ENCODE measurements at places on chromosomes 12 and 14.

DNA sequence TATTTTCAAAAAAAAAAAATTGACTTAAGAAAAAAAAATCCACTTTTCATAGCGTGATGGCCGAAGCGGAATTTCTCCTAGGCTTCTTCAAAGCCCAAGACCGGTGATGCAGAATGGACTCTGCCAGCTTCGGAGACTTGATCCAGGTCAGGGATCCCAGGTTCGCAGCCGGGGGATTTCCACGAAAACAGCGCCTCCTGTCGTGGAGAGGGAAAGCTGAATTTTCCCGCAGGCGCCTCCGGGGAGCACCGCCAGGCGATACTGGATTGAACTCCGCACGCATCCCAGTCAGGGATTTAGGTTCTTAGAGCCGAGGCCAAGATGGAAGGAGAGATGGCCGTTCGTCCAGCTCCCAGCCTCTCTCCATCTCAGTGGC is 2.1 kb downstream of the TTC6 start:
- no peak for DNase-seq

DNA sequence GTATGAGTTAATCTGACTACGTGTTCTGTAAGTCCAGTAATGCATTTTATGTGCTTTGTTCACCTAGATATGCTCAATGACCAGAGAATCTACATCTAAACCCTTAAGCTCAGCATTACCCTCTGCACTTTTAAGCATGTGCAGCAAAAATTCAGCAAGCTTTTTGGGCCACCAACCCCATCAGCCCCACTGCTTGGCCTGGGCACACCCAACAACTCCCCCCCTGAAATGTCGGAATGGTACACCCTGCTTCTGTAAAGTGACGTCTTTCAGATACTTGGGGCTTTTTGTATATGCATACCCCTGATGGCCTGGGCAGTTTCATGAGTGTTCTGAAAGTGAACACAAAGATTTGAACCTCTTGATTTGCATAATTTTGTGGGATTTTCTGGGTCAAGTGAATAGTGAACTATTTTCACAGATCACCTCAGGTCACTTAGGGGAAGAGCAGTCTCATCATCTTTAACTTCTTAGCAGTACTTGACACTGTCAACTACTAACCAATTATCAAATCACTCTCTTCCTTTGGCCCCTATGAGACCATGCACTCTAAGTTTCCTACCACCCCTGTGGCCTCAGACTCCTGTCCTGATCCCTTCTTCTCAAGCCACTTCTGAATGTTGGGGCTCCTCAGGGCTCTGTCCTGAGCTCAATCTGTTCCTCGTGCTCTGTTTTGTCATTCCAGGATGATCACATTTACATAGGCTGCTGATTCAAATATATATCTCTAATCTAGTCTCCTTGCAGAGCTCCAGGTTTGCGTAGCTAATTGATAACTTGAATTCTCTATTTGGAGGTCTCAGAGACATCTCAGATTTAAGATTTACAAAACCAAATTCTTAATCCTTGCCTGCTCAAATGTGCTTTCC is 36.3 kb upstream of the PPM1A start:
- no peak for DNase-seq

- no peak for DNase-seq
Observed at GRCh38 chr12:132218527-132218875, 74.2 kb downstream of the NOC4L start.

GRCh38 chr12:121159467-121160307 is 27.0 kb downstream of the P2RX7 start:
- no peak for DNase-seq

GRCh38 chr14:23539248-23540140 is 12.1 kb downstream of the ZFHX2 start:
- DNase-seq = no peak

GRCh38 chr12:105466901-105467598 is 136.6 kb downstream of the C12orf75 start:
- DNase-seq = no peak

DNA sequence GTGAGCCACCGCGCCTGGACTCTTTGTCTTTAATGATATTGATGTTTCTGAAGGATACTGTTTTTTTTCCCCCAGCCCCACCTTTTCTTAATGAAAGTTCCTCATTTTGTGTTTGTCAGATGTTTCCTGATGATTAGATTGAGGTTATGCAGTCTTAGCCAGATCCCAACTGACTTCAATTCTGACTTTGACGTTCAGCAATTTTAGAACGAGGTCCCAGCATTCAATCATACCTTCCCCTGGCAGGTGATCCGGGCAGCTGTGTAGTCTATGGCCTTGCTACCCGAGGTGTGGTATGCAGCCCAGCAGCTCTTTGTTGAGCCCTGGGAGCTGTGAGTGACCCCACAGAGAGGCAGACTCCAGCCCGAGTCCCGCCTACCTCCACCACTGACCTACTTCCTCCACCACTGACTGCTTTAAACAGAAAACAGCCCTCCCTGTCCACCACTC is 82.7 kb downstream of the LGMN start:
- DNase-seq = no peak

GRCh38 chr12:96007729-96008128 is 11.6 kb upstream of the HAL start:
- DNase-seq = no peak

DNA sequence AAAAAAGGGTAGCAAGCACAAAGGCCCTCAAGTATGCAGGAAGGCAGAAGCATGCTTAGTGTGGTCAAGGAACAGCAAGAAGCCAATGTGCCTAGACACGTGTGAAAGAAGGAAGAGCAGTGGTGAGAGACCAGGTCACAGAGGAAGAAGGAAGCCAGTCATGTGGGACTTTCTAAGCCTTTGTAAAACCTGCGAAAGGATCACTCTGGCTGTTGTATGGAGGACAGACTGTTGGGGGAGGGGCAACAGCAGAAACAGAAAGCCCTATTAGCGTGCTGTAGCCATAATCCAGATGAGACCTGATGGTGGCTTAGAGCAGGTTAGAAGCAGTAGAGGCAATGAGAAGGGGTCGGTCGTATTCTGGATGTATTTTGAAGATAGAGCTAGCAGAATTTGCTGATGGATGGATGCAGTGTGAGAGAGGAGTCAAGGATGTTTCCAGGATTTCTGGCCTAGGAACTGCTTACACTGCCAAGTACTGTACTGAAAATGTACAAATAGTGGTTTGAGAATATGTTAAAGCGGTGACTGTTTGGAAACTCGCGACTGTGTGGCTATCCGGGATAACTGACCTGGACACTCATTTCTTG is 5.7 kb upstream of the MLF2 start:
- no peak for DNase-seq

GRCh38 chr14:57981817-57982560 is 116.1 kb upstream of the SLC35F4 start:
- DNase-seq = no peak

- no peak for DNase-seq
Observed at GRCh38 chr12:42660968-42661937, 71.7 kb upstream of the PRICKLE1 start.

DNA sequence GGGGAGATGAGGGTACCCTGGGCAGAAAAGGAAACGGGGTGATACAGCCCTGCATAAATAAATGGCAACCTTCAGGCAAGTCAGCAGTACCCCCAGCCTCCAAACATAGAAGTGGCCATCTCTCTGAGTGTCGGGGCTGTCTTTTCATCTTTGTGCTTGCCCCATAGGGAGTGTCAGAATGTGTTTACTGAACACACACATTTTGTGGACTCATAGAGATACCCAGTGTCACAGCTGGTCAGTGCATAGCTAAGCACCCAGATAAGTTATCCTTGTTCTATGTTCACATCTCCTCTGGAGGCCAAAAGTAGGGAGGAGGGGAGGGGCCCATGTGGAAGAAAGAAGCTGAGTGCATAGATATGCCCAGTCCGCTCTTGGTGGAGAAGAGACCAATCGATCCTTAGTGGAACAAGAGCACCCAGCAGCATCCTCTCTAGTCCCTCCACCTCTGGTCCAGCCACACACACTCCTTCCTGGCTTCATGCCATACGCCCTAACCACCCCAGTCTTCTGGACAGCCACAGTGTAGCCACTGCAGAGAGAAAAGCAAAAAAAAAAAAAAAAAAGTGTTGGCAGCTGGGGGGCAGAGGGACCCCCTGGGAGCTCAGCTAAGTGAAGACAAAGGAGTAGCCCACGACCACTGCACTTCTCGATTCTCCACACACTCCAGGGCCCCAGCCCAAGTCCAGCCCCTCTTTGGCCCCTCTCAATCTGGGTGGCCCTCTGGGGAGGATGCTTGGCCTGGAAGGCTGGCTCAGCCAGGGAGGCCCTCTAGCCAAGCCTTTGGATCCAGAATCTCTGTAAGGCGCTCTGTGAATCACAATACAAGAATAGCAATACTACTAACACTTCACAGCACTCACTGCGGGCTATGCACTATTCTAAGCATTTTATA is 2.6 kb downstream of the ITGA7 start:
- DNase-seq = no peak

GRCh38 chr14:101395779-101396178 is 165.5 kb upstream of the DIO3 start:
- no peak for DNase-seq

- DNase-seq = no peak
Observed at GRCh38 chr12:112714166-112714710, 77.3 kb upstream of the RPH3A start.

- no peak for DNase-seq
Observed at GRCh38 chr14:104931771-104932675, 7.3 kb downstream of the PLD4 start.

DNA sequence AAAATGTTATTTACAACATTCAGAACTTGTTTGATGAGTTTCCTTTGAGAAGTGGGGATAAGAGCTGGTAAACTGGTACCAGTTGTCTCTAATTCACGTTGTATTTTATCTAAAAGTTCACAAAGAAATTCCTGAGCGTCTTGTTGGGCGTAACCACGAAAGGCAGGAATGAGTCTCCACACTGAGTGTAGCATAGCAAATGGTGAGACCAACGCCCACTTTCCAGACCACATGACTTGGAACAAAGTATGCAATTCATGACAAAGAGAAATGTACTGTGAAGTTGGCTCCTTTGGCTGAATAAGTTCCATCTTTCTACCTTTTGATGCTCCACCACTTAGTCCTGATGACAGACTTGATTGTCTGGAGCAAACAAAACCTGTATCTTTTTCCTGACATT is 18.4 kb downstream of the USP44 start:
- no peak for DNase-seq

DNA sequence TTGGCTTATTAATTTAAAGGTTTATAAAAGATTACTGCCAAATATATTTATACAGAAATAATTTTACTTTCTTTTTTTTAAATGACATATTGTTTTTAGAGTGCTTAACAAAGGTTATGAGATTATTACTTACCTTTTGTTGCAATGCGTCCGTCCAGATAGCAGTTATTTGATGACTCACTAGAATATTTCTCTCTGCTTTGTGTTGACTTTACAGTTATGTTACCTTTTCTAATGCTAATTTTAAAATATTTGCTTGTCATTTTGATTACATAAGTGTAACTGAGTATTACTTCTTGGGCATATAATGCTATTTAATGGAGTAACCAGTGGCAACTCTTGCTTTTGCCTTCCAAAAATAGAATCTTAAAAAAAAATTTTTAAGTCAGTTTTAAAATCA is 6.3 kb upstream of the PZP start:
- no peak for DNase-seq

- no peak for DNase-seq
Observed at GRCh38 chr12:79402606-79403005, 288.2 kb downstream of the PAWR start.

- DNase-seq = no peak
Observed at GRCh38 chr12:30796891-30797371, 42.2 kb upstream of the CAPRIN2 start.

Measured in esophagus muscularis mucosa (tissue), 4 donors.